CD8-positive, alpha-beta memory T cell (primary cell): ENCODE measurements at places on chromosomes 16 and 17.

DNA sequence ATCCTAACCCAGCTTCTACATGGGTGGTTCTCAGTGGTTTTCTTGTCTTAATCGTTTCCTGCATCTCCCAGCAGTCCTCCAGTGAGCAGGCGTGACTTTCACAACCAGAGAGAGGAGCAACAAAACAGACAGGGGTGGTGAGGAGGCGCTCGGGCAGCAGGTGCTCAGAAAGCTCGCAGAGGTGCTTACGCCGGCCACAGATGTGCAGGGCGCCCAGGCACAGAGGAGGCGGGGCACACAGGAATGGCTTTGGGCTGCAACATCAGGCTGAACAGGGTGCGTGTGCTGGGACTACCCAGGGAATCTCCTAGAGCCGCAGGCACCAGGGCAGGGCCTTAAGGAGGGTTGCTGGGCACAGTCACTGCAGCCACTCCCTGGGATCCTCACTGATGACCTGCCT is 32.6 kb downstream of the KLHDC4 start:
- H3K36me3 ChIP-seq = peaks cover 27% of the 10 kb centered on the region
- H3K27ac ChIP-seq = no peak overlapping the region
- no peaks in the 10 kb centered on the region for H3K27me3 ChIP-seq

DNA sequence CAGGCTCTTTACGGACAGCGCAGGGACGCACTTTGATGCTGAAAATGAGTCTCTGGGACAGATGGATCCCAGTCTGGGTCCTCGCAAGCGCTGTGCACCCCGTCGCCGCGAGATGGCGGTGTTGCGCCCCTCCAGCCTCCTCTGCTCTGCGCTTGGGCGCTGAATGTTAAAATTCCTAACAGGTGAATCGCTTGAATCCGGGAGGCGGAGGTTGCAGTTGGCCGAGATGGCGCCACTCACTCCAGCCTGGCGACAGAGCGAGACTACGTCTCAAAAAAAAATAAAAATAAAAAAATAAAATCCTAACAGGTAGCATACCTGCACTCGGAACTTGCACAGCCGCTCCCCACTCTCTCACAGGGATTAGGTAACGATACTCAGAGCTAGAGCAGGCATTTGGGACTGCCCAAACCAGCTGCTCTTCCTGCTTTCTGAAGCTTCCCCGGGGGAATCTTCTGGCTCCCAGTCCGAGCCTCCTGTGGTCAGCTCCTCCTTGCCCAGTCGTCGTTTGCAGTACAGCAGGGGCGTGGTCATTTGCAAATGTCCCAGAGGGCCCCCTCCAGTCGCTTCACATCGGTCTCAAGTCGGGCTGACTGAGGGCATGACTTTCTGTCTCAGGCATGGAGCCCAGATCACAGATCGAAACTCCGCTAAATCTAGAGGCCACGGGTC is 26.2 kb upstream of the OSGIN1 start:
- H3K36me3 ChIP-seq = no peaks in the 10 kb centered on the region
- H3K27ac ChIP-seq = no peak overlapping the region
- H3K4me3 ChIP-seq = no peak overlapping the region
- H3K27me3 ChIP-seq = no peaks in the 10 kb centered on the region
- peak; percentile 57 for DNase-seq
- no peaks in the 10 kb centered on the region for H3K4me1 ChIP-seq

- no peak for DNase-seq
- H3K4me1 ChIP-seq = no peaks in the 10 kb centered on the region
- H3K36me3 ChIP-seq = no peaks in the 10 kb centered on the region
- peaks cover 13% of the 10 kb centered on the region for H3K27me3 ChIP-seq
- H3K27ac ChIP-seq = peak overlapping the region; percentile 75
Observed at GRCh38 chr17:74430706-74431567, 951 bp upstream of the GPRC5C start.

DNA sequence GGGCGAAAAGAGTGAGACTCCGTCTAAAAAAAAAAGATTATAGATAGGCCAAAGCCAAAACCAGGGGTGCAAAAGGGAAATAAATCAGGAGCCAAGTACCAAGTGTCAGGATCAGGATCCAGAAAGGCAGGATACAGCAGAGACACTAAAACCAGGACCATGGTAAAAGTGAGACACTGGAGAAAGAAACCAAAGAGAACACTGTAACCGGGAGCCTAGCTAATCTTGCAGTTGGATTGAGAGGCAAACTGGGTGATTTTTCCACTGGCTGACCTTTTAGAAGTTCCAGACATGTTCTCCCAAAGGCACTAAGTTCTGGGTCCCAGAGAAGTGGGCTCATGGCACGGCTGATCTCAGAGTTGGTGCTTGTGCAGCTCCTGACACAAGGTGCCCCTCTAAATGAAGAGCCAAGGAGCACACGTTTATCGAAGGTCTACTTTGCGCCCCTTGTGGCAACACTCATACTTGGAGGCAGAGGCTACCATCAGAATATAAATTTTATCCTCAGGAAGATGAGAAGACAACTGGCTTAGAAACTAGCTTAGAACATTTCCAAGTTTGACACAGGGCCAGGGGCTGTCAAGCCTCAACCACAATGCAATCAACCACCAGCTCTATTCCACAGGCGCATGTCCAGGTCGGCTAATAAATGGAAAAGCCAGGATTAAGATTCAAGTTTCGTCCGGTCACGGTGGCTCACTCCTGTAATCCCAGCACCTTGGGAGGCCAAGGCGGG is 27.5 kb upstream of the HELZ start:
- H3K27ac ChIP-seq = no peak overlapping the region
- no peaks in the 10 kb centered on the region for H3K4me1 ChIP-seq
- no peaks in the 10 kb centered on the region for H3K27me3 ChIP-seq
